ENCODE measurements at places on chromosomes 4 and X. TPM values are rescaled to one million over a fixed set of nuclear protein-coding genes. Genes with fewer than 3 reads are reported as not detected.

- no peaks in the 10 kb centered on the region for H3K27me3 ChIP-seq
- no peak for DNase-seq
- no peak overlapping the region for H3K27ac ChIP-seq
- no peaks in the 10 kb centered on the region for H3K4me1 ChIP-seq
Measured at GRCh38 chr4:182255441-182256190, 12.4 kb downstream of the TENM3 start.

- no peaks in the 10 kb centered on the region for H3K4me1 ChIP-seq
- H3K27ac ChIP-seq = no peak overlapping the region
- H3K36me3 ChIP-seq = no peaks in the 10 kb centered on the region
- H3K27me3 ChIP-seq = no peaks in the 10 kb centered on the region
Measured at GRCh38 chr4:142671516-142671915, 174.6 kb downstream of the INPP4B start.

GRCh38 chrX:130055899-130056298 is 54.4 kb downstream of the ELF4 start:
- H3K4me1 ChIP-seq = peaks cover 3% of the 10 kb centered on the region
- no peak overlapping the region for H3K4me3 ChIP-seq
- H3K36me3 ChIP-seq = no peaks in the 10 kb centered on the region
- H3K27me3 ChIP-seq = no peaks in the 10 kb centered on the region
- no peak for DNase-seq

- no peak for DNase-seq
- H3K4me1 ChIP-seq = peaks cover 3% of the 10 kb centered on the region
- H3K36me3 ChIP-seq = no peaks in the 10 kb centered on the region
- H3K27ac ChIP-seq = no peak overlapping the region
- no peaks in the 10 kb centered on the region for H3K27me3 ChIP-seq
Measured at GRCh38 chr4:91961504-91961903, 342.3 kb upstream of the GRID2 start.

DNA sequence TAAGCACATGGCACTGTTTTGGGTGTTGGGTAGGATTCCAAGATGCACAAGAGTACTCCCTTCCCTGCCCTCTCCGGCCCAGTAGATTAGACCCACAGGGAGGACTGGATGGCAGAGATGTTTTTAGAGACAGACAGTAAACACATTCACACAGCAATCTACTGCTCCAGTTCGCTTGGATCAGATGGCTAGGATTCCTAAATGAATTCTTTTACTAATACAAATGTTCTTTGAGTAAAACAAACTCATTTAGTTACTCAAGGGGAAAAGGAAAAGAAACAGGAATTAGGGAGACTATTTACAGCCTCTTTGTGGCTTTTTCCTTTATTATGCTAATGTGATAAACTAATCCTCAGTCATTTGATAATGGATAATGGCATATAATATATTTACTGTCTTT is 5.9 kb downstream of the SNX25 start:
- no peak overlapping the region for H3K4me3 ChIP-seq
- H3K27ac ChIP-seq = no peak overlapping the region
- no peak for DNase-seq

The TMEM156 gene
- total RNA-seq = 2.9 TPM

GRCh38 chr4:133152831-133153481 is 3.9 kb downstream of the PCDH10 start:
- H3K27me3 ChIP-seq = peaks cover 32% of the 10 kb centered on the region
- H3K4me3 ChIP-seq = no peak overlapping the region
- H3K4me1 ChIP-seq = peaks cover 51% of the 10 kb centered on the region
- H3K36me3 ChIP-seq = no peaks in the 10 kb centered on the region
- no peak for DNase-seq

- peaks cover 10% of the 10 kb centered on the region for H3K4me1 ChIP-seq
- H3K36me3 ChIP-seq = no peaks in the 10 kb centered on the region
- H3K27ac ChIP-seq = no peak overlapping the region
- H3K4me3 ChIP-seq = no peak overlapping the region
- DNase-seq = no peak
Measured at GRCh38 chrX:2588049-2588448, 87.3 kb upstream of the DHRSX start.

- H3K36me3 ChIP-seq = no peaks in the 10 kb centered on the region
- no peaks in the 10 kb centered on the region for H3K4me1 ChIP-seq
- no peak overlapping the region for H3K4me3 ChIP-seq
Measured at GRCh38 chr4:107468156-107468555, 251.9 kb downstream of the PAPSS1 start.

GRCh38 chr4:91220315-91220714 is 1083.5 kb upstream of the GRID2 start:
- no peak overlapping the region for H3K4me3 ChIP-seq
- H3K27ac ChIP-seq = no peak overlapping the region
- no peaks in the 10 kb centered on the region for H3K27me3 ChIP-seq
- DNase-seq = no peak
- no peaks in the 10 kb centered on the region for H3K36me3 ChIP-seq

The UCP1 gene
- not detected for total RNA-seq

- H3K36me3 ChIP-seq = no peaks in the 10 kb centered on the region
- H3K4me3 ChIP-seq = no peak overlapping the region
- DNase-seq = no peak
- H3K27me3 ChIP-seq = no peaks in the 10 kb centered on the region
- H3K27ac ChIP-seq = no peak overlapping the region
Measured at GRCh38 chr4:119080721-119081541, 54.7 kb upstream of the MYOZ2 start.

The CTSO gene
- 13.7 TPM for total RNA-seq

- no peaks in the 10 kb centered on the region for H3K4me1 ChIP-seq
- no peaks in the 10 kb centered on the region for H3K36me3 ChIP-seq
- no peaks in the 10 kb centered on the region for H3K27me3 ChIP-seq
- H3K4me3 ChIP-seq = no peak overlapping the region
Measured at GRCh38 chr4:5096261-5096660, 45.0 kb downstream of the STK32B start.

The PABPC5 gene
- total RNA-seq = 0.26 TPM

DNA sequence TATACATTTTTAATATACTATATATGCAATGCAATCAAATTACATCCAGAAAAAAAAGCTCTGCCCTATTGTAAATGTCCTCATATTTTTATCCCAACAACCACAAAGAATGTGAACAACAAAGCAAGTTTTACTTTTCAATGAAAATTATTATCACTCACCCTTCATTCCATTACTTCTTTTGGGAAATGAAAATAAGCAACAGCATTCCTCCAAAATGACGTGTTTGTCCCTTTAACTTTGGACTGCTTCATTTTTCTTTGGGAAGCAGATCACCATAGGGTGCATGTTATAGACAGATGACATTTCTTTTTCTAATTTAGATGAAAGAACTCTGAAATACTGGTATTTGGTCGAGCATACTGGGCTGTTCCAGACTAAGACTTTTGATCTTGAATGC is 667.1 kb upstream of the BOD1L1 start:
- no peaks in the 10 kb centered on the region for H3K4me1 ChIP-seq
- H3K27ac ChIP-seq = no peak overlapping the region

- no peaks in the 10 kb centered on the region for H3K4me1 ChIP-seq
- no peak overlapping the region for H3K27ac ChIP-seq
- peak; percentile 14 for DNase-seq
- no peaks in the 10 kb centered on the region for H3K27me3 ChIP-seq
Measured at GRCh38 chr4:25592736-25593135, 62.9 kb upstream of the SLC34A2 start.

The PPEF2 gene
- total RNA-seq = not detected

- no peak overlapping the region for H3K27ac ChIP-seq
- H3K27me3 ChIP-seq = no peaks in the 10 kb centered on the region
- DNase-seq = no peak
- no peaks in the 10 kb centered on the region for H3K36me3 ChIP-seq
- H3K4me3 ChIP-seq = no peak overlapping the region
- no peaks in the 10 kb centered on the region for H3K4me1 ChIP-seq
Measured at GRCh38 chrX:117835034-117835433, 281.6 kb downstream of the KLHL13 start.

The MGAT4D gene
- not detected for total RNA-seq

- no peaks in the 10 kb centered on the region for H3K27me3 ChIP-seq
- H3K4me3 ChIP-seq = no peak overlapping the region
- H3K36me3 ChIP-seq = no peaks in the 10 kb centered on the region
Measured at GRCh38 chrX:107905366-107905765, 76.8 kb downstream of the TEX13B start.

DNA sequence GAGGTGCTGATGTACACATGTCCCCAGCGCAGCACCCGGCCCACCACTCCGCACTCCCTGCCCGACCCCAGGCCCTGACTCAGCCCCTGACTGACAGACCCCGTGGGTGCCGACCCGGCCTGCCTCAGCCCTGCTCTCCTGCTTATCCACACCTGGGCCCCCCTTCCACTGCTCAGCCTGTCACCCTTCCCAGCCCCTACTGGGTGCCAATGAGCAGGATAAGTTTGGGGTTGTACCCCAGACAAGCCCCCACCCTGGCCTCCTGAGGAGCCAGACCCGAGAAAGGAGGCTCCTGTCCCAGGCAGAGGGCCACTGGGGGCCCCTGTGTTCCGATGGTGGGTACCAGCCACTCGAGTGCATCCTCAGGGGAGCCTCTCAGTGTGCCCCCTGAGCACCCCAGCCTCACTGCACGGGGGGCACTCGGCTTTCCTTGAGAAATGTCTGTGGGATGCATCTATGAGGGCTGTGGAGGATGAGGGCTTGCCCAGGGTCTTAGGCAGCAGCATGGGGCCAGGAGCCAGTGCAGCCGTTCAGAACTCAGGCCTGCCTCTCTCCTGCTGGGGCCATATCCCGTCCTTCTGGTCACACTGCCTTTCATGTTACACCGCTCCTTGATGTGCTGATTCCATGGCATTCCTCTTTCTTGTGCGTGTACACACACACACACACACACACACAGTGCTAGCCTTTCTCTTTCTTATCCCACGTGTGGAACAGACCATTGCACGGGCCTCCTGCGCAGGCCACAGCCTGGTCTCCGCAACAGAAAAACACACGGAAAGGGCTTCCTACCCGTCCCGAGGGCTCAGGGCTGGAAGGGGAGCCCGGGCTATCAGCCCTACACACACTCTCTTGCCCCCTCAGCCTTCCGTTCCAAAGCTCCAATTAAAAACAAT is 220.1 kb upstream of the PSAPL1 start:
- H3K36me3 ChIP-seq = no peaks in the 10 kb centered on the region
- DNase-seq = no peak
- H3K27ac ChIP-seq = no peak overlapping the region
- no peak overlapping the region for H3K4me3 ChIP-seq
- H3K27me3 ChIP-seq = no peaks in the 10 kb centered on the region

- H3K27me3 ChIP-seq = no peaks in the 10 kb centered on the region
- no peak for DNase-seq
- H3K27ac ChIP-seq = no peak overlapping the region
- no peaks in the 10 kb centered on the region for H3K4me1 ChIP-seq
- no peak overlapping the region for H3K4me3 ChIP-seq
- H3K36me3 ChIP-seq = no peaks in the 10 kb centered on the region
Measured at GRCh38 chr4:48967631-48968030, 18.4 kb upstream of the CWH43 start.
